ENCODE measurements at places on chromosomes 2 and 18.

GRCh38 chr2:130819226-130819607 is 17.5 kb upstream of the ARHGEF4 start:
- DNase-seq: no peak

- no peak for DNase-seq
Observed at GRCh38 chr2:23400703-23401102, 15.7 kb downstream of the KLHL29 start.

- no peak for DNase-seq
Observed at GRCh38 chr2:127371037-127371436, 16.7 kb downstream of the MAP3K2 start.

DNA sequence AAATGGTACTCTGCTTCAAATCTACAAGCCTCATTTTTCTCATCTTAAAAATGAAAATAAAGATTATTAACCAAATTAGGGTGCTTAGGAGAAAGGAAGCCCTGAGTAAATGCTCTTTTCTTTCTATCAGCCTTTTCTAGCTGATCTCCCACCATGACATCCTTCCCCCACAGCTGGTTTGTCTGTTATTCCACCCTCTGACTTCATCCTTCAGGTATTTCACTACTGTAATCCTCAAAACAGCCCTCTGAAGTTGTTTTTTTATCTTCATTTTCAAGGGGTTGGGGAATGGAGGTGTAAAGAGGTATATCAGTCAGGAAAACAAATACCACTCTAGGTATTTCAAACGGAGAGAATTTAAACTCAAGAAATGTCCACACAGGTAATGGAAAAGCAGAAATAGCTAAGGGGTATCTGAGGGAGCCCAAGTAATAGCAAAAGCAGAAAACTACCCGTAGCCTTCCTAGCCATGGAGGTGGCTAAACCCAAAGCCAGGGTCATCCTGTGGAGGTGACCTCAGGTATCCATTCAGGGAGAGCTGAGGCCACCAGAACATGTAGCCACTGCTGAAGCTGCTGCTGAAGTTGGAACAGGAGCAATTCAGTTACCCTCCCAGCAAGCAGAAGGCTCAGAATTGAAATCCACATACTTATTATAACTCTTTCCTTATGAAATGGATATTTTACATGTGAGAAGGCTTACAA is 990.9 kb upstream of the ACVR2A start:
- no peak for DNase-seq
